ENCODE measurements at places on chromosomes 2 and 18.

DNA sequence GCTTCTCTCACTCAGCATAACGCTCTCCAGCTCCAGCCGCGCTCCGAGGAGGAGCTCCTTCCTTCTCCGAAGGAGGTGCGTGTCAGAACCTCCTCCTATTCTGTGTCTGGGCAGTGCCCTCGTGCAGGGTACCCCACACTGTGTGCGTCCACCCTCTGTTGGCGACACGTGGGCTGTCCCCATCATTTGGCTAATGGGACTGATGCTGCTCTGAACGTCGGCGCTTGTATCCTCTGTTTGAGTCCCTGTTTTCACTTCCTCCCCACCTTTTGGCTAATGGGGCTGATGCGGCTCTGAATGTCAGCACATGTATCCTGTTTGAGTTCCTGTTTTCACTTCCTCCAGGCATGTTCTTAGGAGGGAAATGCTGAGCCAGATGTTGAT, 22.2 kb downstream of the KCNG2 start:
- DNase-seq = peak; percentile 75

- no peak for DNase-seq
Observed at GRCh38 chr2:70161069-70161534, 29.7 kb downstream of the C2orf42 start.

- no peak for DNase-seq
Observed at GRCh38 chr2:236755278-236755840, 185.7 kb downstream of the ACKR3 start.

DNA sequence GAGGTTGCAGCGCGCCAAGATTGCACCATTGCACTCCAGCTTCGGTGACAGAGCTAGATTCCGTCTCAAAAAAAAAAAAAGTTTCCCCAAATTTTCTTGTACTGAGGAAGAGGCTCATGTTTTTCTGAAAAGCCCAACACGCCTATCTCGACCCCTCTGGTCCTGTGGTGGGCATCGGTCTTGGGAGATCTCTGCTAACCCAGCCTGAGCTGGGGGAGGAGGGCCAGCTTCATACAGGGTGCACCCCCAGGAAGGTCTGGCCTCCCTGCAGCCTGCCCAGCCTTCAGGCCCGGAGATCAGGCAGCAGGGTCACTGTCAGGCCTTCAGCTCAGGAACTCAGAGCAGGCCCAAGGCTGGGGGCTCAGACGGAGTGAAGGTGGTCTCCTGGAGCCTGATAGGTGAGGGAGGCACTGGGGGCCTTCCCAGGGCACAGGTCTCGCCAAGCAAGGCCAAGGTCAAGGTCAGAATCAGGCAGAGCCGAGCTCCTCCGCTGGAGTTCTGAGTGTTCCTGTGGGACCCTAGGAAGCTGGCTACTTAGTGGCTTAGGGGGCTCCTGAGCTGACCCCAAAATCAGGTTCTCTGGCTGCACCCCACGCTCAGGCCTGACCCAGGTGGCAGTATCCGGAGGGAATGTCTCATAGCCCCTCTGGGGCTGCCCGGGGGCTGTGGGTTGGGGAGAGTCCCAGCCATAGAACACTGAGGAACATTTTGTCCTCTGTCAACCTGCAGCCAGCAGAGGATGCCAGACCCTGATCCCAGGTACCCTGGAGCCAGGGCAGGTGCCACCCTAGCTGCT, 37.9 kb upstream of the SMAD7 start:
- DNase-seq = no peak

- DNase-seq = no peak
Observed at GRCh38 chr2:24861500-24861899, 58.5 kb downstream of the ADCY3 start.

- DNase-seq = no peak
Observed at GRCh38 chr2:10265329-10266132, 37.2 kb upstream of the HPCAL1 start.

GRCh38 chr18:12703664-12704063, 822 bp downstream of the PSMG2 start:
- peak; percentile 14 for DNase-seq
